ENCODE measurements at places on chromosomes 4 and X. TPM values are rescaled to one million over a fixed set of nuclear protein-coding genes. Genes with fewer than 3 reads are reported as not detected.
A peak's percentile ranks its signal among the peaks of the same experiment; 100 is the strongest.

GRCh38 chr4:137775701-137776100 lies 243.4 kb upstream of the PCDH18 start:
- H3K36me3 ChIP-seq: no peaks in the 10 kb centered on the region
- H3K27me3 ChIP-seq: no peaks in the 10 kb centered on the region
- no peak overlapping the region for H3K4me3 ChIP-seq
- H3K4me1 ChIP-seq: no peaks in the 10 kb centered on the region

GRCh38 chrX:108072746-108073145 lies 18.6 kb downstream of the PSMD10 start:
- H3K27me3 ChIP-seq: peaks cover 55% of the 10 kb centered on the region
- no peaks in the 10 kb centered on the region for H3K36me3 ChIP-seq
- H3K4me1 ChIP-seq: no peaks in the 10 kb centered on the region
- H3K27ac ChIP-seq: no peak overlapping the region
- H3K4me3 ChIP-seq: peak overlapping the region; percentile 10

DNA sequence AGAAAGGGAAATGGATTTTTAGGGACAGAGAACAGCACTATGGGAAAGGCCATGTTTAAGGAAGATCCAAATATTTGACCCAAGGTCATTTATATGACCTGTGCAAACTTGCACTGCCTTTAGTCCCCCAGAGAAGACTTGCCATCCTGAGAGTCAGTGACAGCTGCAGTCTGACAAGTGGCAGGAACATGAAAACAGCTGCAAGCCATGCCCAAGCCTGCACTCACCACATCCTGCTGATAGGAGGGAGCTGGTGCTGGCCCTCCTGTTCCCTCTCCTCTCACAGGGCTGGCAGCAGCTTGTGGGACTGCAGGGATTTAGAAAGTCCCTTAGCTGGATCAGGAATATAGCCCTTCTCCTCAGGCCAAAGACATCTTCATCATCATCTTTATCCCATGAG lies 187.7 kb downstream of the RAP1GDS1 start:
- no peaks in the 10 kb centered on the region for H3K4me1 ChIP-seq
- H3K36me3 ChIP-seq: no peaks in the 10 kb centered on the region
- H3K4me3 ChIP-seq: no peak overlapping the region
- H3K27me3 ChIP-seq: no peaks in the 10 kb centered on the region

DNA sequence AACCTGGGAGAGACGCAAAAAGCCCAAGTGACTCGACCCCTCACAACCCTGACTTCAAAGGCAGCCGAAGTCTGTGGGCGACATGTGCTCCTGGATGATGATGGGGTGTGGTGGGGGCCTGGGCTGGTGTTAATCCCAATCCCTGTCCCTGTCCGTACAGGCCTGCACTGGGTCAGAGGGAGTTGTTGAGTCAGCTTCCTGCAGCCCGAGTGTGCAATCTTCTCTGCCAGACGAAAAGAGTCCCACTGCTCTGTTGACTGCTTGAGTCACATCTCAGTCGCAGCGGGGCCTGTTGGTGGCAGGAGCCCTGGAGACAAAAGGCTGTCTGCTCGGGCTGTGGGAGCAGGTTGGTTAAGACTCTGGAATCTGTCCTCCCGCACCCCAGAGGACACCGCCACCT lies 10.3 kb downstream of the FAM3A start:
- H3K4me3 ChIP-seq: no peak overlapping the region
- H3K4me1 ChIP-seq: no peaks in the 10 kb centered on the region
- DNase-seq: peak; percentile 90
- H3K27me3 ChIP-seq: no peaks in the 10 kb centered on the region
- no peaks in the 10 kb centered on the region for H3K36me3 ChIP-seq

GRCh38 chrX:153537080-153537479 lies 19.6 kb downstream of the ATP2B3 start:
- H3K27me3 ChIP-seq: no peaks in the 10 kb centered on the region
- no peaks in the 10 kb centered on the region for H3K36me3 ChIP-seq
- H3K4me1 ChIP-seq: no peaks in the 10 kb centered on the region

- H3K36me3 ChIP-seq: no peaks in the 10 kb centered on the region
- no peak overlapping the region for H3K27ac ChIP-seq
- H3K4me3 ChIP-seq: no peak overlapping the region
- peaks cover 3% of the 10 kb centered on the region for H3K27me3 ChIP-seq
- H3K4me1 ChIP-seq: no peaks in the 10 kb centered on the region
These were observed 75.6 kb downstream of the REPS2 start for GRCh38 chrX:17021851-17022604.

The TRPC5OS gene
- not detected for total RNA-seq

Data from osteoblast (primary cell).